Stimulated activated memory B cell treated with anti-CD40 and anti-IgM and Interleukin-4, amounts not matched to agents 10 μg/mL and 1 μg/mL and 100 μg/mL, for 72 hours (primary cell): ENCODE measurements at places on chromosomes 7 and 10.
A peak's percentile ranks its signal among the peaks of the same experiment; 100 is the strongest.

DNA sequence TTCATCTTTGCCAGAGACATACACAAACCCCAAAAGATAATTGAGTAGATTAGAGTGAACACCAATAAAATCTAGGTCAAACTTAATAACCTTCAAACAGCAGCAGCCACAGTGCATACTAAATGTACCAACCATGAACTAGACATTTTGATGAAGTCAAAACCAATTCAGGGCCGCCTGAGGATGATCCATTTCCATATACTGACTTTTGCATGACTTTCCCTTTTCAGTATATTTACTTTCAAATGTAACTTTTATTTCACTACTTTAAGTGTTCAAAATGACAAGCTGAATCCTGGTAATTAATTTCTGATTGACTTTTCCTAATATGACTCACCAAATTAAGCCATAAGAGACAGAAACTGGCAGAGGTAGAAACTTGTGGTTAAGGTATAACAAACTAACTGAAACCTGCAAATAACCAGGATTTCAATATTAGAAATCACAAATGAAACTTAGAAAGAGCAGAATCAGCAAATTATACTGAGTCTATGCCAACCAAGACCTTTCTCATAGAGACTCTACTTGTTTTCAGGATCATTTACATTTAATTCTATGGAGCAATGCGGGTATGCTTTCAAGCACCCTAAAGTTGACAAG is 171.9 kb upstream of the LRRN3 start:
- no peak for ATAC-seq

DNA sequence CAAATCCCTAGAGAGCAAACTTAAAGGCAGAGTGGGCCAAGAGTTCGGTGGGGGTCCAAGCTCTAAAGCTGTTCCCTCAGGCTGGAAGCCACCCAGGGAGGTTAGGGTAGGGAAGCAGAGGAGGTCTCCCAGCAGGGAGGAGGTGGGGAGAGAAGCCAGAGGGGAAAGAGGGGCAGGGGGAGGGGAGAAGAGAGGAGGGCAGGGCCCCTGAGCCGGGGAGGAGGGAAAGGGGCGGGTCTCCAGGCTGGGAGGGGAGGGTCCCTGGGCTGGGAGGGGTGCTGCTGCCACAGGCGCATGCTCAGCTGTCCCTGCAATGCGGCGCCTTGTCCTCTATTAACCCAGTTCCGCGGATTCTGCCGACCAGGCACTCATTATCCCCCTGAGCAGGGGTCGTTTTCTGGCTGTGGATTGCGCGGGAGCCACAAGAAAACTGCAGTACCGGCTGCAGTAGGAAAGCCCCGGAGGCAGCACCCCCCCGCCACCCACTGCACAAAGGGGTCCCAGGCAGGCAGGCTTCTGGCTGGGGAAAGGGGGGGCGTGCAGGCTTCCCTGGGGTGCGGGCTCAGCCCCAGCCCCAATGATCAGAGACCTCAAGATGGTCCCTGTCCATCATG is 49.3 kb downstream of the CAMK2B start:
- ATAC-seq, result no peak

GRCh38 chr10:93079663-93080349 is 6.1 kb downstream of the CYP26A1 start:
- no peak for ATAC-seq

DNA sequence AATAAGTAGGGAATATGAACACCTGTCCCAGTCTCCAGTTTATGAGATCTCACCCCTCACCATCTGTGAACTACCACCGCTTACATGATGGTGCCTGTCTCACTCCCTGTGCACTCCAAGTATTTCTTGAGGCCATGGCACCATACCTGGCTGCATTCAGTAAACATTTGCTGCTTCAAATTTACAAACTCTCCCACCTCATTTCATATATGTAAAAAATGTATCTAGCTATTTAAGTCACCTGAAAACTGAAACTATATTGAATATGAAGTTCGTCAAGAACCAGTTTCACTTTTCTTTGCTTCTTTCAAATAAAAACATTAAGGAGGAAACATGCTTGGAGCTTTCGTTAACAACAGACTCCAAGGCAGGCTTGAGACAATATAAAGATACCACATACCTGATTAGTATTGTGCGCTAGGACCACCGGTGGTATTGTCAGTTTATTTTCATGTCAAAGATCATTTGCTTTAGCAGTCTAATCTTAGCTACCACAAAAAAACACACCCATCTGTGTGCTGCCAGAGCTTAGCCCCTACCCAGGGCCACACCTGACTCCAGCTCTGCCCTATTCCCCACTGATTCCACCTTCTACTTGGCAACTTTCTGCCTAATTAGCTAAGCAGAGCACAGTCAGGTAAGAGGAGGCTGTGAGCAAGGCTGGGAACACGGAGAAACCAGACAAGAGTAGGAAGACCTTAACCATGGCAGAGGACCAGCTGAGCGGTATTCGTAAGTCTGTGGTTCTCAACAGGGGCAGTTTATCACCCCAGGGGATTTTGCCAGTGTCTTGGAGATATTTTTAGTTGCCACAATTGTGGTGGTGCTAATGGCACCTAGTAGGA is 92.0 kb downstream of the ZFAND4 start:
- ATAC-seq, result peak; percentile 88

DNA sequence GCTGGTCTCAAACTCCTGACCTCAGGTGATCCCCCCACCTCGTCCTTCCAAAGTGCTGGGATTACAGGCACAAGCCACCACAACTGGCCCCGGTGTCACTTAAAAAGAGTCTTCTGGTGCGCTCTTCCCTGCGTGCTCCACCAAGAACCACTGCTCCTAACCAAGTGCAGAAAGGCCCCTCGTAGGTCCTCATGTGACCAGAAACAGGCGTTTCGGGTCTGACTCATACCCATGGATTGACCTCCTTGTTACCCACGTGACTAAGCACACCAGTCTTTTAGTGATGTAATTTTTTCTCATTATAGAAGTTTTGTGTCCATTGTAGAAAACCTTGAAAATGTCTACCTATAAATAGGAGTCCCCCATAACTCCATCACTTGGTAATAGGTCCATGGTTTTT is 13.9 kb downstream of the FKBP6 start:
- ATAC-seq, result no peak

DNA sequence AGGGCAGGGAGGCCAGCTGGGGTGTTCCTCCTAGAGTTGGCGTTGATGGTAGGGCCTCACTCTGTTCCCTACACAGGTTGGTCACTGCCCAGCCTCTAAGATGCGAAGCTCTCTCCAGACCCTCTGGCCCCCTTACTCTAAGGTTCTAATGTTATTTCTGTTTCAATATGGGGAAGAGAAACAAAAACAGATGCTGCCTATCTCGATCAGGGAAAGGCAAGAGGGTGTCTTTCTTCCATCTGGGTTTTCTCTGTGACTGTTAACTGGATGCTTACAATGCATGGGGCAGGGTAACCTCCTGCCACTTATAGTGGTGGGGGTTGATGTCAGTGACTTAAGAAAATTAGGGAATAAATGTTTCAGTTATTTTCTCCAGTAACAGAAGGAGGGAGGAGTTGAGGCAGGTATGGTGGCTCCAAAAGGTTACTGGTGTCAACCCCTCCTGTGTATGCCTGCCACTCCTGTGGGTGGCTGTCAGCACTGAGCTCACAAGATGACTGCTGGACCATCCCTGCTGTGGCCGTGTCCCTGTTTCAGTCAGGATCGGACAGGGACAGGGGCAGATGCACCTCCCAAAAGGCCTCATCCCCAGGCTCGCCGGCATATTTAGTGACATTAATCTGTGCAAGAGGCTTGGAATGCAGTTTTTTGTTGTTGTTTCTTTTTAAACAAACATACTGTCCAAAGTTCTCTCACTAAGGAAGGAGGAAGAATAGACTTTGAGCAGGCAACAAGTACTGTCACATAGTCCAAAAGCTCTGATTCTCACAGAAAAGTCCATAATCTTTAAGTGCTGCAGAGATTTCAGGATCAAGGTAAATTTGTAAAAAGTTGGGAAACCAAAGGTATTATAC is 39.6 kb upstream of the SYPL1 start:
- no peak for ATAC-seq

GRCh38 chr10:15489431-15489830 is 118.3 kb upstream of the FAM171A1 start:
- ATAC-seq, result no peak
